Germinal center (tissue), 1 donor: ENCODE measurements at places on chromosomes 5 and 9.

DNA sequence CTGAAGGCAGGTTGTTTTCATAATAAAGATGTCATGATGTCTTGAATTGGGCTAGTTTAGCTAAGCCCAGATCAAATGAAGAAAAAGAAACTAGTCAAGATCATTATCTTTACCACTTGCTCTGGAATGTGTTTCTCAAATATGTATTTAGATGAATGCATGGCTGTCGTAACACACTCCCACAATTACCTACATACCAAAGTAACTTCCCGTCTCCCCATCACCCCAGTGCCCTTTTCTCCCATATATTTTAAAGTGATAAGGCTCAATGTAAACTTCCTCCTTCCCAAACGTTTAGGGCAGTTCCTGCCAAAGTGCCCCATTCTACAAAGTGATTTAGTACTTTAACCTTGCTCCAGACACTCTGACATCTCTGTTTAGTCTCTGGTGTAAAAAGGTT is 61.4 kb downstream of the SLC1A3 start:
- DNase-seq: no peak

DNA sequence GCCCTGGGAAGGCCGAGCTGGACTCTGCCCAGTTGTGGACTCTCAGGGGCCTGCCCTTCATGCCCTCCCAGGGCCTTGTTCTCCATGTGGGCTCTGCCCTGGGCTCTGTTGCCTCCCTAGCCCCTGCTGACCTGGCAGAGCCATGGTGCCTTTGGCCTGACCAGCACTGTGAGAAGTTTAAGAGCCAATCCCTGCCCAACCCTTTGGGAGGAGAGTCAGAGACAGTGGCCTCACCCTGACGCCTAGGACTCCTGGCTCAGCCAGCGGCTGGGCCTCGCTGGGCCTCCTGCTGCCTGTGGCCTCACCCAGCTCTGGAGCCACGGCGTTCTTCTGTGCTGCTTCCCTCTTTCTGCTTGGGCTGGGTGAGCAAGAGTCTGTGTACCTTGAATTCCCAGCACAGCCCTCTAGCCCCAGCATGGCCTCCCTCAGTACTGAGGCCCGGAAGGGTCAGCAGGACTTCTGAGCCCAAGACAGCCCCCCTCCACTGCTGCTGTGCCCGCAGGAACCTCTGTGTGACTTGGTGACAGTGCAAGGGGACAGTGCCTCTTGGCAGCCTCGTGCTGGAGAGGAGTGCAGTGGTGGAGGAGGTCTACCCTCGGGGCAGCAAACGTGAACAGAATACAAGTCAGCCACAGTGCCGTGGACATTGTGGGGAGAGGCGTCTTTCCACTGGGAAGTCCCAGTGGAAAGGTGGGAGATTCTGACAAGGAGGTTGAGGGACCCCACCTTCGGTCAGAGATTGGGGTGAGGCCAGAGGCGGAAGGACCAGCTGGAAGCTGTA is 97.4 kb downstream of the CACNA1B start:
- DNase-seq: no peak

GRCh38 chr9:130118841-130119518 is 53.2 kb upstream of the NCS1 start:
- no peak for DNase-seq

- DNase-seq: no peak
Measured at GRCh38 chr5:85972539-85972938, 645.2 kb upstream of the COX7C start.

DNA sequence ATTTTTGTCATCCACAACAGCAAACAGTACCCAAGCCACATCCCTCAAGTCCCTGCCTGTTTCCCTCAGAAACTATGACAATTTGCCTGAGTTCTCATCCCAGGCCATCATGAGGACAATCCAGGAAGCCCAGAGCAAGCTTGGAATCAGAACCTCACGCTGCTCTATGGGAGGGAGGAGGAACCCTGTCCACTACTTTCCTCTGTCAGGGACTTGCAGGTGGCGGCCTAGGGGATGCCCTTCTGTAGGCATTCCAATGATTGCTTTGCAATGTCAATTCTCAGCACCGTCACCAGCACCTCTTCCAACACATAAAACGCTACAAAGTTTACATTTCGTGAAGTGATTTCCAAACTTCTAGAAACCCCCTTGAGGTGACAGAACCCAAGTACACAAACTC is 170.4 kb upstream of the FSTL4 start:
- no peak for DNase-seq

- DNase-seq: no peak
Measured at GRCh38 chr5:146528236-146528635, 12.2 kb upstream of the GPR151 start.

DNA sequence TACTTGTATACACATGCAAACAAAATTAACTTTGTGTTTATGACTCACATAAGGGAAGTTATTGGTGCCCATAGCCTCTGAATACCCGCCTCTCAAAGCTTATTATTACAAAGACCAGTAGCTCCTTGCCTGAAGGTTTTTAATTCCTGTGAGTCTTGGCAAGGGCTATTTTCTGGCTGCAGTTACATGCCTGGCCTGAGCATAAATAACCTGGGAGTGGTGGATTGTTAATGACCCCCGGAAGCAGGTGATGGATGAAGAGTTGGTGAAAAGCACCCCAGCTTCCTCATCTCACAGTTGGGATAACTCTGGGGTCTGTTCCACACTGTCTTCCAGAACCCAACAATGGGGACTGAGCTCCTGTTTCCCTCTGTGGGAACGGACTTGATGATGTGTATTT is 594.5 kb downstream of the PDE4D start:
- DNase-seq: no peak

DNA sequence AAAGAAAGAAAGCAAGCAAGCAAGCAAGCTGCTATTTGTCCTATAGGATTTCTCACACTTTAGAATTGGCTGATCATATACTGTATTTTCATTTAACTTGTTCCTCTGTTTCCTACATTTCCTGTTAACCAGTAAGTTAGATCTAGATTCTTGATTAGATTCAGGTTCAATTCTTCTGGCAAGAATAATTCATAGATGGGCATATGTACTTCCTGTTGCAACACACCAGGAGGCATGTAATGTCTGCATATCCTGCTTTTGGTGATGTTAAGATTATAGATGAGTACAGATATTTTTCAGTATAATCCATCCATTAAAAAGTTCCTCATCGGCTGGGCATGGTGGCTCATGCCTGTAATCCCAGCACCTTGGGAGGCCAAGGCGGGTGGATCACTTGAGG is 10.8 kb upstream of the KIF27 start:
- no peak for DNase-seq

- no peak for DNase-seq
Measured at GRCh38 chr9:127131871-127132270, 9.4 kb upstream of the ANGPTL2 start.

- DNase-seq: no peak
Measured at GRCh38 chr5:73640861-73641320, 14.9 kb downstream of the ARHGEF28 start.

DNA sequence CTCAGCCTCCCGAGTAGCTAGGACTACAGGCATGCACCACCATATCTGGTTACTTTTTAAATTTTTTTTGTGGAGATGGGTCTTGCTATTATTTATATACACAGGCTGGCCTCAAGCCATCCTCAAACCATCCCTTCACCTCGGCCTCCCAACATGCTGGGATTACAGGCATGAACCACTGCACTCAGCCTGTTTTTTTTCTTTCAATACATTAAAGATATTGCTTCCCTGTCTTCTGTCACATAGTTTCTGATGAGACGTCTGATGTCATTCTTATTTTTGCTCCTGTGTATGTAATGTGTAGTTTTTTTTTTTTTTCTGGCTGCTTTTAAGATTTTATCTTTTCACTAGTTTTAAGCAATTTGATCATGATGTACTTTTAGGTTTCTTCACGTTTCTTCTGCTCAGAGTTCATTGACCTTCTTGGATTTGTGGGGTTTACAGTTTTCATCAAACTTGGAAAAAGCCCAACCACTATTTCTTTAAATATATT is 11.4 kb upstream of the RGS3 start:
- DNase-seq: no peak

DNA sequence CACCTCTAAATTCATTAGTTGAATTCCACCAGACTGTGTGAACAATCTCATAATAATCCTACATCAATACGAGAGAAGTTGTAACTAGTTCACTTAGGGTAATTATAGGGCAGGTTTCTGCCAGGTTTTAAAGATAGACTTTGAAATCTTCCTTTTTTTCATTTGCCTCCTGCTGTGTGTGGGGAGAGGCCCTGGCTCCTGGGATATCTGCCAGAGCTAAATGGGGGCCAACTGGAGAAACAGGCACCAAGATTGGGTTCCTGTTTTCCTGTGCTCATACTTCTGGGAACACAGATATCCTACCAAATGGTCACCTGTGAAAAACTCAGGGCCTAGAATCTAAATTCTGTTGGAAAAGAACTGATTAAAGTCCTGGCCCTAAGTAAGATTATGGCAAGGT is 42.3 kb downstream of the SH3RF2 start:
- no peak for DNase-seq

GRCh38 chr5:66789434-66789833 is 193.2 kb downstream of the MAST4 start:
- no peak for DNase-seq

DNA sequence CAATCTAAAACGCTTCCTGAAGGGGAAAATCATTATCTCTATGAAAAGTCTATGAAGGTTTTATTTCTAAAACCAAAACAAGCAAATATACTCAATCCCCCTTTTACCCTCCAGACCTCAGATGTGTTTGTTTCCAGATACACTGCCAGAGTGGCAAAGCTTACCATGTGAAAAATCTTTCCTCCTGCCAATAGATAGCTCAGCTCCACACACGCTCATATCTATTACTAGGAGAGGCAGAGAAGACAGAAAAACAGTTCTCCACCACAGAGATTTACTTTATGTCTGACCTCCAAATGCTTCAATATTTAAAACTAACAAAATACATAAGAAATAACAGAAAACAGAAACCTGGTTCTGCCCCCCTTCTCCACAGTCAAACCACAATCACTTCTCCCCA is 7.0 kb downstream of the IRX2 start:
- no peak for DNase-seq

DNA sequence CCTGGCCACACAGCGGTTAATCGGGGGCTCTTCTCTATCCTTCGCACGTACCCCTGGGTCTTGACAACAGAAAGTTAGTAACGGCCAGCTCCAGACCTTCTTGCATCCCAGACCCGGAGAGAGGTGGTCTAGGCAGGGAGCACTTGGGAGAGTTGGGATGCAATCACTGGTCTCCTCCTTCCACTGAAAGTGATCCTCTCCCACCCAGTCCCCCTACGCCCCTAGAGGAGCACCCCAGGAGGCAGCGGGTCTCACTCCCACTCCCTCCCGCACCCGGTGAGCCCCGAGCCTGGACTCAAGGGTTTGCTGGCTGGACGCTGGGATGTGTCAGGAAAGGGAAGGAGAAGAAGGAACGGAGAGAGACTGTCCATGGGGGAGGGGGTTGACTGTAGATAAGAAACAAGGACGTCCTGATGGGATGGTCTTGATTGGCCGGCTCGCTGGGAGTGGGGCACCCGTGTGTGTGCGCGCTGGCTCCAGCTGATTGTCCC is 2.0 kb downstream of the RORB start:
- no peak for DNase-seq
